Uterine smooth muscle cell (primary cell): ENCODE measurements at places on chromosomes 4 and X. TPM values are rescaled to one million over a fixed set of nuclear protein-coding genes. Genes with fewer than 3 reads are reported as not detected.

The CT83 gene
- not detected in 2 replicates for total RNA-seq

The ZNF711 gene
- 0.66 and 0.87 TPM in 2 replicates for total RNA-seq

The NIPAL1 gene
- total RNA-seq, result 0.25 and 1.2 TPM in 2 replicates

The PAGE1 gene
- not detected in 2 replicates for total RNA-seq

The DCAF8L2 gene
- total RNA-seq, result not detected in 2 replicates

The COX7B2 gene
- total RNA-seq, result not detected in 2 replicates

The JCHAIN gene
- 0.66 and 1.2 TPM in 2 replicates for total RNA-seq

The GATA1 gene
- total RNA-seq, result not detected in 2 replicates

The RBM46 gene
- not detected in 2 replicates for total RNA-seq

The ZNF630 gene
- total RNA-seq, result 1.00 and 1.5 TPM in 2 replicates

The YIPF7 gene
- not detected in 2 replicates for total RNA-seq

The NLGN4X gene
- total RNA-seq, result under 0.01 TPM in 1 of 2 replicates, not detected in the other

The GABRQ gene
- total RNA-seq, result 0.87 and 2.5 TPM in 2 replicates

The PPARGC1A gene
- total RNA-seq, result 0.11 and 0.37 TPM in 2 replicates

The PLAC1 gene
- total RNA-seq, result 0.33 and 0.37 TPM in 2 replicates

The ADAMTS3 gene
- 3.6 and 8.9 TPM in 2 replicates for total RNA-seq
